ENCODE measurements at places on chromosomes 3 and 15.
A peak's percentile ranks its signal among the peaks of the same experiment; 100 is the strongest.

DNA sequence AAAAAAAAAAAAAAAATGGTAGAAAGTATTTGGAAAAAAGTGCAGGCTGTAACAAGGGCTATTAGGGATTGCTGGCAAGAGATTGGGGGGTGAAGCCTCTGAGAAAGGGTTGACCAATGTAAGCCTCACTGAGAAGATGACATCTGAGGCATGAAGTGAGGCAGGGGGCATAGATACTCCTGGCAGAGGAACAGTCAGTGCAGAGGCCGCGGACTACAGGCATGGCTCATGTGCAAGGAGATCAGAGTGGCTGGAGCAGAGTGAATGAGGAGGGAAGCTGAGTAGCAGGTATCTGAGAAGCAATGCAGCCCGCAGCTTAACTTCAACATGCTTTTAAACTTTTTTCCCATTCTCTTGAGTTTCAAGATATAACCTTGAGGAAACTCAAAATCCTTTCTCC, 5.4 kb downstream of the FBXL22 start:
- DNase-seq, result no peak

DNA sequence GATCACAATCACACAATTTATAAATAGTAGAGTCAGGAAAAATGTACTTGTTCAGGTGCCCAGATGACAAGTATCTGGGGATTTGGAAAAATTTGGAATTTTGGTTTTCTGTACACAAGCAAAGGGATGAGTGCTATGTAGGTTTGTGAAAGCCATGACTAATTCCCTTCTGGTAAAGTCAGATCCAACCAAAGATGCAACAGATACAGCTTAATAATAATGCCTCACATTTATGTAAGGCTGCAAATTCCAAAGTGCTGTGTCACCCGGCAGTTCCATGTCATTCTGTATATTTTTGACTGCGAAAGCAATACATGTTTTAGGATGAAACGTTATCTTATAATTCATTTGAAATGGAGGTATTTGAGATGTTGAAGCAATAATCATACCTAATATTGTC, 102.7 kb upstream of the AGBL1 start:
- no peak for DNase-seq

- no peak for DNase-seq
Measured at GRCh38 chr15:101642361-101642760, 9.8 kb downstream of the TM2D3 start.

DNA sequence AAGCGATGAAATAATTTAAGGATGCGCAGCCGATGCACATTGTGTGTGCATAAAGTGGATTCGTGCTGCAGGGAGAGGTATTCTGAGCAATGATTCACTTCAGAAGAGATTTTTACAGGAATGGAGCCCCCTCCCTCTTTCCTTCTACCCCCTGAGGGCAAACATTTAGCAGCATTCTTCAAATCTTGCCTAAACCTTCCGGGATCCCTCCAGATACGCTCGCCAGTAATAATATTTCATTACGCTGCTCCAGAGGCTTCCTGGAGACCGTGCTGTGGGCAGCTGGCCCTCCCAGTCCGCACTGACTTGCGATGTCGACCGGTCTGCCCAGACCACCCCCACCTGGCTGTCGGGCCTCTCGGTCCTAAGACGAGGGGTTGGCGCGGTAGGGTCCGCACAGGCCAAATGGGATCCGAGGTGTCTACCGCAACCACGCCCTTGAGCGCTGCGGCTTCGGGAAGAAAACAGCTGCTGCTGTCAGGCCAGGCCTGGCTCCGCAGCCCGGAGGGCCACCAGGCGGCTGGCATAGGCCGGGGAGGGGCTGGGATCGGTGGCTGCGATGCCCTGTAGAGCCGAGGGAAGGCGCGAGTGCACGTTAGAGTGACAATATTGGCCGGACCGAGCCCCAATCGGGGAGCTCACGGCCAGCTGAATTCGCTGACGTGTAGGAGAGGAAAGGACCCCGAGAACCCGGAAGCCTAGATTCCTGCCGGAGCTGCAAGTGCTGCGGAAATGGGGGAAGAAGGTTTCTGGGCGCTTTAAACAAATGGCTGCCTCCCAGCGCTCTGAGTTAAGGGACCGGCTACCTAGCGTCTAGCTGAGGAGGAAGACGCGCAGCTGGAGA, 14.3 kb downstream of the ZIC4 start:
- DNase-seq, result no peak

DNA sequence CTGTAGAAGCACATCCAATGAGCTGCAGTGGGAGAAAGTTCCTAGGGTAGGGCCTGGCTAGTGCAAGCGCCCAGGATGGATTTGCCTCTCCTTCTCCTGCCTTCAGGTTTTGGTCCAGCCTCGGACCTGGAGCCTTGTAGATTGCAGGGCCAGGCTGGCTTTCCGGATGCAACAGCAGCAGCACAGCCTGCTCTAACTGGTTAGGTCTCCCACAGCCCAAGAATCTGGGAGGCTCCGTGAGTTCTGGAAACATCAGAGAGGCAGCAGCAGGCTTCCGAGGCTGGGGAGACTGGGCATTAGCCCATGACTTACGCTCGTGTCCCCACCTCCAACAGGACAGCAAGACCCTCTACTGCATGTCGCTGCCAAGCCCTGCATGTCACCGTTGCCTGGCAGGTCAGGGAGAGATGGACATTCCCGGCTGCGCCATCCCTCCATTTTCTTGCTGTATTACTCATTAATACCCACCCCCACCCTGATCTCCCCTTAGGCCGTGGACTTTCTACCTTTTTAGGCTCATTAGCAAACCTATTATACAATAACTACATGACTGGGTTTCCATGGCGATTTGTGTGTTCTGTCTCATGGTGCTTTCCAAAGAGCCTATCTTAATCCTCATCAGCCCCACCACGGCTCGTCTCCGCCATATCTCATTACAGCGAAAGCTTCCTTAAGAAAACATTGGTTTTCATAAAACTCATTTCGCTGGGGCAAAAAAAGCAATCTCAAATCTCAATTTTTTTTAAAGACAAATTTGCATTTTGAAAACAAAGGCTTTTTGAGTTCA, 40.9 kb upstream of the RGMA start:
- DNase-seq, result no peak

DNA sequence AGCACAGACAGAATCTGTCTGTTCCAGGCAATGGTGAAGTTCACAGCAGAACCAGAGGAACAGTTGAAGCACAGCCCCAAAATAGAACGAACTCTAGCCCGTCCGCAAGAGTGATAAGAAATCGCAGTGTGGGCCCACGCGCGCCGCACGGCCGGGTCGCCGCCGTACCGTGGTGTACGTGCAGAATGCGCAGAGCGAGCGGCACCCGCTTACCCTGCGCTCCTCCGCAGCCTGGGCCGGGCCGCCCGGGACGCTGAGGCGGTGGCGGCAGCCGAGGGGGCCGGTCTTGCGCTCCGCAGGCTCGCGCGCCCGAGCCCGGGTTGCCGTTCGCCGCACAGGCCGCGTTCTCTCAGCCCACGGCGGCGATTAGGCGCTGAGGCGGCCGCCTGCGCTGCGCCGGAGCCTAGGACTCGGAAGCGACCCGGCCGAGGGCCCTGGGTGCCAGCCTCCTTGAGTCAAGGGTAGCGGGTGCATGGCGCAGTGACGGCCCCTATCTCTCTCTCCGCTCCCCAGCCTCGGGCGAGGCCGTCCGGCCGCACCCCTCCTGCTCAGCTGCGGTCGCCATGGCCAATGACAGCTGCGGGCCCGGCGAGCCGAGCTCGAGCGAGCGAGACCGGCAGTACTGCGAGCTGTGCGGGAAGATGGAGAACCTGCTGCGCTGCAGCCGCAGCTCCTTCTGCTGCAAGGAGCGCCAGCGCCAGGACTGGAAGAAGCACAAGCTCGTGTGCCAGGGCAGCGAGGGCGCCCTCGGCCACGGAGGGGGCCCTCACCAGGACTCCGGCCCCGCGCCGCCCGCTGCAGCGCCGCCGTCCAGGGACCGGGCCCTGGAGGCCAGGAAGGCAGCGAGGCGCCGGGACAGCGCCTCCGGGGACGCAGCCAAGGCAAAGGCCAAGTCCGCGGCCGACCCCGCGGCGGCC, 20.5 kb downstream of the WDR73 start:
- peak; percentile 63 for DNase-seq

- DNase-seq, result no peak
Measured at GRCh38 chr15:96851613-96852012, 521.1 kb downstream of the NR2F2 start.

GRCh38 chr15:71215126-71215894, 100.0 kb downstream of the THSD4 start:
- no peak for DNase-seq

- DNase-seq, result no peak
Measured at GRCh38 chr3:146781606-146782005, 176.5 kb upstream of the PLSCR5 start.

GRCh38 chr15:68653801-68654200, 75.0 kb downstream of the CORO2B start:
- DNase-seq, result no peak

DNA sequence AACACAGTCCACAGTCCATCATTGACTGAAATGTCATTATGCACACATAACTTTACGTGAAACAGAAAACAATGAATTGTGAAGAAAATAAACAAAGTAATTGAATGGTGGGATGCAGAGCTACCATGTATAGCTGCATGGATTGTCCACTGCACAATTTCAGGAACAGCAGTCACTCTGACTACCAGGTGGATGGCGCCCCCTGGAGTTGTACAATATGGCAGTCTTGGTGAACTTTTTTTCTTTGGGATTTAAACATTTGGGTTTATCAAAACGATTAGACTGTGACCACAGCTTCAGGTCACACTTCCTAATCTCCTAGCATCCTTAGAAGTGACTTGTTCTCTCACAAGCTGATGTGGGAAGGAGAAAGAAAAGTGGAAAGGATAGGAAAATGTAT, 48.9 kb upstream of the TCF12 start:
- peak; percentile 73 for DNase-seq

GRCh38 chr3:128297401-128298138, 144.3 kb downstream of the EEFSEC start:
- DNase-seq, result no peak

DNA sequence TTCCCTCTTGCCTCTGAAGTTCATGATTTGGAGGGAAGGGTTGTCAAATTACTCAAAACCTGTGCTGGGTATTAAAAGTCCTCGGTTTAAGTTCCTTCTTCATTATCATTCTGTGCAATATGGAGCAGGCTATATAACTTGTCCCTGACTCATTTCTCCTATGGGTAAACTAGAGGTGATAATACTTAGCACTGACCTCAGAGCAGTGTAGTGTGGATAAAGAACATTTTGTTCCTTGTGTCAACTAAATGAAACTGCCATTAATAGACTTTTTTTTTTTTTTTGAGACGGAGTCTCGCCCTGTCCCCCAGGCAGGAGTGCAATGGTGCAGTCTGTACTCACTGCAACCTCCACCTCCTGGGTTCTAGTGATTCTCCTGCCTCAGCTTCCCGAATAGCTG, 2.2 kb upstream of the BBX start:
- DNase-seq, result no peak

DNA sequence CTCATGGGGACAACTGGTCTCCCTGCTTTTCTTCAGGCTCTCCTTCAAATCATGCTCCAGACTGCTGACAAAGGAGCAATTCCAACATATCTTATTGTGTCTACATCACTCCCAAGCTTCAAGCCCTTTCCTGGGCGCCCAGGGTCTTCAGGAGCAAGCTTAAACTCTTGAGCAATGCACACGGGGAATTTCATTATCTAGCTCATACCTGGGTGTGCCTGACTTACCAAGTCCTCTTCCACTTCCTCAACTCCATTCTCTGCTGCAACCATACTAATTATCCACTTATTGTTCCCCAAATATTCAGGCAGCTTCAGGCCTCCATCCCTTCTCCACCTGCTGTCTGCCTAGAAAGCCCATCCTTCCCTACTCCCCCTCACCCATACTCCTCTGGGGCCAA, 50.6 kb downstream of the B3GNT5 start:
- no peak for DNase-seq

DNA sequence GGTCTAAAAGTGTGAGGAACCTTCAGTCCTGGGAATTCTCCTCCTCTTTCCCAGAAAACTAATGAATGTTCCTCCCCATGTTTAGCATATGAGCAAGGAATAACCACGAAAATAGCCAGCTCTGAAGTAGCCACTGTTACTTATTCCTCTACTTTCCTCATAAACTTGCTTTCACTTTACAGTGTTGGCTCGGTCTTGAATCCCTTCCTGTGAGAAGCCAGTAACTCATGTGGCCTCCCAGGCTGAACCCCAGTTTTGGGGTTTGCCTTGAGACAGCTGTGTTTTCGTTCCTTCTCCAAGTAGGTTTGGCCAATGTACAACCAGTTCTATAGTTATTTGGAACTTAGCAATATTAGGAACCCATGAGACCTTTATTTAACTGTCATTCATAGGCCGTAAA, 195.0 kb downstream of the CNTN6 start:
- no peak for DNase-seq

DNA sequence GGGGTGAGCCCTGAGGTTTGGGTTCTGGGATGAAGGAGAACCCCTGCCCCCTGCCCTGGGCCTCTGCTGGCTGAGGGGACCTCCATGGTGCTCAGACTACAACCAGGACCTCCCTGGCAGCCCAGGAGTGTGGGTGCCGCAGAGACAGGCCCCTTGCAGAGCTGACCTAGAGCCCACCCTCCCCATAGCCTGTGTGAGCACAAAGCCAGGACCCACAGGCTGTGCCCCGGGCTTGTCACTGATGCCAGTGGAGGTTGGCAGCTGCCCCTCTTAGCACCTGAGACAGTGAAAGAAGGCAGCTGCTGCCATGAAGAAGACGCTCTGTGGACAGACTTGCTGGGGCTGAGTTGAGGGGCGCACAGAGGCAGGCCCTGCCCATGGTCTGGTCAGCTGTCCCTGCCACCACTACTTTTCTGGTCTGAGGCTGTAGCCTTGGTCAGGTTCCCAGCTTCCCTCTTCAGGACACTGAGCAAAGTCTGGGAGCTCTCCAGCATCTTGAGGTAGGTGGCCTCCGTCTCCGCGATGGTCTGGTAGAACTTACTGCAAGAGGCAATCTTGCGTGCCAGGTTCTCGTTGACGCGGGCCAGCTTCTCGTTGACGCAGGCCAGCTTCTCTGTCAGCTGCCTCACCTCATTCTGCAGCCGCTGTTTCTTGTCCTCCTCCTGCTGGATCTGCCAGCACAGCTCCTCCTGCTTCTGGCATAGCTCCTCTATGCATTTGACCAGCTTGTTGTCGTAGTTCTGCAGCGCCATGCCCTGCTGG, 23.0 kb downstream of the USP4 start:
- DNase-seq, result no peak

DNA sequence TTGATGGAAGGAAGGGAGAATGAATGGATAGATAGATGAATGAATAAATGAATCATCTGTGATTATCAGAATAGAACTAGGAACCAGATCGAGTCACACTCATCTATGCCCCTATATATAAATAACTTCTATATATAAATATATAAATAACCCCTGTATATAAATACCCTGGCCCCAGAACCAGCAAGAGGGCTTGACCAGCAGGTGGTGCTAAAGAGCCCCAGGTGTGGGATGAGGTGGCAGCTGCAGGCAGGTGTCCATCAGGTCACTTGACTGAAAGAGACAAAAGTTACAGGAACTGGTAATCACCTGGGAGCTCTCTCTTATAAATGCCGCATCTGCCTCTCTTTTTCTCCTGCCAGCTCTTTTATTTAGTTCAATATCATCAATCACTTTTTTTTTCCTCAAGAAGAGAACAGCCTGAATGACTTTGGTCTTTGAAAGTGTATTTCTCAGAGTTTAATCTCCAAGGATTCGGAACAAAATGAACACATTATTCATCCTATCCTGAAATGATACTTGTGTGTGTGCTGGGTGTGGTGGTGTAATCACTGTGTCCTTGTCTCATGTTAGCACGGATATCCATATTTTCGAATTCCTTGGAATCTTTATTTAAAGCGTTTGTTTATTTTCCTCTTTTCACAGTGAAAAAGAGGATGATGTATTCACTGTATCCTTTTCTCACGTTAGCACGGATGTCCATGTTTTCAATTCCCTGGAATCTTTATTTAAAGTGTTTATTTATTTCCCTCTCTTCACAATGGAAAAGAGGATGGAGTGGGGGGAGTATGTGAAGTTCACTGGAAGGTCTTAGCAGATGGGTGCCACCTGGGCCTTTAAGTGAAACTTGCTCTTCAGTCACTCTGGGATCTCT, 35.4 kb upstream of the ATG7 start:
- peak; percentile 89 for DNase-seq
